ENCODE measurements at places on chromosomes 1 and 21.
A peak's percentile ranks its signal among the peaks of the same experiment; 100 is the strongest.

DNA sequence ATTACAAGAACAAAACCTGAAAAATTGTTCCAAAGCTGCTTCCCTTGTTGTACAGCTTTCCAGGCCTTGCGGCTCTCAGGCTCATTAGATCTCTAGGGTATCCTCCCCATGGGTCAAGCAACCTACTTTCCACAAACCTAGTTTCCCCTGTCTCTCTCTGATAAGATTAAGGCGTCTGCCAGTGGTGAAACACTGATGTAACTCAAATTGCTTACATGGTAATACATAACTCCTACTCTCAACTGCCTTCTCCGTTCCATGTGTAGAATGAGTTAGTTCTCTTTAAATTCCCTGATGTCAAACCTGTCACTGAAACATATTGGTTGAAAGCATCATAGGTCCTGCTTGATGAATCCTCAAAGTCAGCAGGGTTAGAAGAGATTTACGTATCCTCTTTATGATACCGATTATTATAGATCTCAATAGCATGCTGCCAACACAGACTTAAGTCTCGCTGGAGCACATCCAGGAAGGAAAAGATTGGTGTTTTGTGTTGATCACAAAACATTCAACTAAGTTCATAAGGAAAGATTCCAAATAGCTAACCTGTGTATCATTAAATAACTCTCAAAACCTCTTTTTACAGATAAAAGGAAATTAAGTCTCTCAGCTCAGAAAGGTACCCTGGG lies 10.6 kb downstream of the PPP1R15B start:
- DNase-seq, result no peak

- no peak for DNase-seq
These were observed 68.9 kb upstream of the PARP1 start for GRCh38 chr1:226476648-226477319.

DNA sequence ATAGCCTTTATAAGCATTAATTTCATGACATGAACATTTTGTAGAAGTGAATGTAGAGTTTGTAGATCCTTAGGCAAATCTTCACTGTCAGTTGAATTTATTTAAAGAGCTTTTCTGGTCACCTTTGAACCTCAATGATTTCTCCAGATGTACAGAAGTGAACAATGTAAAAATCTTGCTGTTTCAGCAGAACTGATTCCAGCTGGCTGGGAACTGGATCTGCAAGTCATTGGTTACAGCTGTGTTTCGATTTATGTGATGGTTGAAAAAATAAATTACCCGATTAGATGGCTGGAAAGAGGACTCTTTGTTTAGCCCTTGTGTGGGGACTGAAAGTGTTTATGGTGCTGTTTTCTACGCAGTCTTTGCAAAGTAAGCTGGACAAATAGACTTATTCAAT lies 849.8 kb downstream of the USP25 start:
- no peak for DNase-seq

DNA sequence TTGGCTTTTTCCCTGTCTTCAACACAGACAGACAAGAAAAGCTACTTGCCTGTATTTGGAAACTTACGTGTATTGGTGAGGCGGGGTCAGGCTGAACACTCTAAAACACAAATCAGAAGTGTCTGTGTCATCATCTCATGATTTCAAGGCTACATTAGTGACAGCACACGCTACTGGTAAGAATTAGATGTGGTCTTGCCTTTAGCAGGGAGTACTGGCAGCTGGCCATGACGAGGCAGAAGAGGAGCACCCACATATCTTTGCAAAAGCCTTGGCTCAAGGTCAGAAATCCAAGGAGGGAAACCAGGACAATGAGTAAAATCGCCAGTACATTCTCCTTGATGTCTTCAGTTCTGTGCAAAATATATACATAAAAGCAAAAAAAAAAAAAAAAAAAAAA lies 77.7 kb downstream of the PCNX2 start:
- no peak for DNase-seq

DNA sequence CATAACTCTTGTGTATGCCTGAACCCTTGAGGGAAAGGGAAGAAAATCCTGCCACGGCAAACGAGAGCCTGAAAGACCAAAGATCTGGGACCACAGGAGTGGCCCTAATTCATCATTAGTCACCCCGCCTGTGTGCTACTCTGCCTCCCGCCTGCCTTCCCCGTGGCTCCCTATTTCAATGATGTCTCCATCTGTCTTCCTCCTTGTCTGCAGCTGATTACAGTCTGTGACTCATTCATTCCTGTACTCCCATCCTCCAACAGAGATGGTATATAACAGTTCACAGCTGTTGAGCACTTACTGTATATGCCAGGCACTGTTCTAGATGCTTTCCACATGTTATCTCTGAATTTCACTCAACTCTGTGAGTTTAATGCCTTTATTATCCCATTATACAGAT lies 96.6 kb downstream of the SEC16B start:
- peak; percentile 42 for DNase-seq

DNA sequence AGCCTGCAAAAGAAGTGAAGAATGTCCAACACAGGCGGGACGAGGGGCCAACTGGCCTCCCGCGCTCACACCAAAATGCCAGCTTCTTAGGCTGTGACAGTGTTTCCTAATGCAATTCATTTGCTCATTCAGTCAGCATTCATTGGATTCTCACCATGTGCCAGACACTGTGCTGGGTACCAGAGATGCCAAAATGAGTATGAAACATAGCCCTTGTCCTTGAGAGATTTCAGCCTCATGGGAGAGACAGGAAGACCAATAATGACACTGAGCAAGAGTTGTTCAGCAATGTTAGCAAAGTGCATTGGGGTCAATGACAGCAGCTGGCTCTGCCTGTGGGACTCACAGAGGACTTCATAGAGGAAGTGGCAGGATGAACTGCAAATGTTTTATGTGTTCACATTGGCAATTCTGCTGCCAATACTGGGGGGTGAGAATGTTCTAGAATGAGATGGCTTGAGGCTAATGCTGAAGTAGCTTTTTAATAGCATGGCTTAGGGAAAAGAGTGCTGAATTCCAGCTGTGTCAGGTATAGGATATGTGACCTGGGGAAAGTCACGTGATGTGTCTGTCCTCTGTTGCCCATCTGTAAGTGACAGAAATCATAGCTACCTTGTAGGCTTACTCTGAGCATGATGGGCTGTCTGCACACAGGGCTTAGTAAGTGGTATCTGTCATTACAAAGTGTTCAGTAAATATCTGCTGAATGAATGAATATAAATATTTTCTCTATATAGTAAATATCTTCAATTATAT lies 58.3 kb upstream of the KIF26B start:
- DNase-seq, result no peak

GRCh38 chr1:78408810-78409209 lies 82.0 kb upstream of the PTGFR start:
- no peak for DNase-seq

- no peak for DNase-seq
These were observed 23.6 kb downstream of the LAMC2 start for GRCh38 chr1:183209533-183210158.

- no peak for DNase-seq
These were observed 84.2 kb downstream of the SPSB1 start for GRCh38 chr1:9376886-9377333.

DNA sequence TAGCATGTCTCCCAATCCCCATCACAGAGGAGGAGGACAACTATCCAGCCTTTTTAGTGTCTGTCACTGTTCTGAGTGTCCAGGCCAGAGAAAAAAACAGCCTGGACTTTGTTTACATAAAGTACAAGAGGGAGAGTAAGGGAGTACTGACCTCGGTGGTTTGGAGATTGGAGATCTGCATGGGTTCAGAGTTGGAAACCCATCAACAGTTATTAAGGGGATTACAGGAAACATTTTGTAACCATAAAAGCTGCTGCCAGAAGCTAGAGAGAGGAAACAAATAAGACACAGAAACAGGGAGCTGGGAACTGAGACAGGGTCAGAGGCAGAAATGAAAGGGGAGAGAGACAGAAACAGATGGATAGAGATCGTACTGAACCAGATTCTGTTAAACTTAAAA lies 131.5 kb upstream of the CTTNBP2NL start:
- no peak for DNase-seq

DNA sequence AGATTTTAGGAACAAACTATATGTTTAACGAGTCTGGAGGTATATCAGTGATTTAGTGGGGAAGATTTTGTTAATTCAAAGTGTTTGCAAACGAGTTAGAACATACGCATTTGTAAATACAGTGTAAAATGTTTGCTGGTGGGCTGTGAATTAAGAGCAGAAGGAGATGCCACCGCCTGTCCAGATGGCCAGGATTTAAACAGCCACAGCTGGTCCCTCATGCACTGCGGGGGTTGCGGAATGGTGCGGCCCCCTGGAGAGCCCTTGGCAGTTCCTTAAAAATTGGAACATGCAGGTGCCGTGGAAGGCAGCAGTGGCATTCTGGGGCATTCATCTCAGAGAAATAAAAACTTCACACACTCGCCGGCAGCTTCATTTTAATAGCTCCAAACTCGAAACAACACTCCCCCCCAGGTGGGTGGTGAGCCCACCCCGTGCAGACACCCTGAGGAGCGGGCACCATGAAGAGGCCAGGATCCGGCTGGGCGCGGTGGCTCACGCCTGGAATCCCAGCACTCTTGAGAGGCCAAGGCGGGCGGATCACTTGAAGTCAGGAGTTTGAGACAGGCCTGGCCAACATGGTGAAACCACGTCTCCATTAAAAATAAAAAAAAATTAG lies 3.5 kb upstream of the C1orf159 start:
- peak; percentile 63 for DNase-seq

- DNase-seq, result no peak
These were observed 8.8 kb downstream of the MDM4 start for GRCh38 chr1:204524986-204525385.

DNA sequence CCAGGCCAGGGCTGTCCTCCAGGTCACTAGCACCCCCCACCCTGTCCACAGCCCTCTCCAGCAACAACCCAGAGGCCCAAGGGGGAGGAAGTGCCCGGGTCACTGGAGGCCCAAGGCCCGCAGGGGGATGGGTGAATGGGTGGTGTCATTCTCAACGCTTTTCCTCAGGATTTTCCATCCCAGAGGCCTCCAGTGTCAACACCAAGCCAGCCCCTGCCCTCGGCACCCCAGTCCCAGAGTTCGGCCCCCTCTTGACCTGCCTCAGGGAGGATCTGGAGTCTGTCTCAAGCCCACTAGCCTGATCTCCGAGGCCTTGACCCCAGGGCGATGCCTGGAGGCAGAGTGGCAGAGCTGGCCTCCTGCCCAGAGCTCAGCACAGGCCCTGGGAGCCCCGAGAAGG lies 5.1 kb downstream of the TMEM82 start:
- no peak for DNase-seq

DNA sequence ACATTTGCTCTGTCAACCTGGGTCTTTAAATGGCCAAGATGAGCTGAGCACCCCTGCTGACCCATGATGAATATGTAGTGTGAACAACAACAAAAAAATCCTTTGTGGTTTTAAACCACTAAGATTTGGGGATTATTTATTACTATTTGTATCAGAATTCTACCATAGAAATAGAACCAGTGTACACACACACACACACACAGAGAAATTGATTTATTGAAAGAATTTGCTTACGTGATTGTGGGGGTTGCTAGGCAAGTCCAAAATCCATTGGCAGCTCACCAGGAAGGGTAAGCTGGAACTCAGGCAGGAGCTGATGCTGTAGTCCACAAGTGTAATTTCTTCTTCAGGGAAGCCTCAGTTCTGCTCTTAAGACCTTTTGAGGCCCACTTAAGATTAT lies 82.5 kb upstream of the MAP1LC3C start:
- DNase-seq, result no peak

DNA sequence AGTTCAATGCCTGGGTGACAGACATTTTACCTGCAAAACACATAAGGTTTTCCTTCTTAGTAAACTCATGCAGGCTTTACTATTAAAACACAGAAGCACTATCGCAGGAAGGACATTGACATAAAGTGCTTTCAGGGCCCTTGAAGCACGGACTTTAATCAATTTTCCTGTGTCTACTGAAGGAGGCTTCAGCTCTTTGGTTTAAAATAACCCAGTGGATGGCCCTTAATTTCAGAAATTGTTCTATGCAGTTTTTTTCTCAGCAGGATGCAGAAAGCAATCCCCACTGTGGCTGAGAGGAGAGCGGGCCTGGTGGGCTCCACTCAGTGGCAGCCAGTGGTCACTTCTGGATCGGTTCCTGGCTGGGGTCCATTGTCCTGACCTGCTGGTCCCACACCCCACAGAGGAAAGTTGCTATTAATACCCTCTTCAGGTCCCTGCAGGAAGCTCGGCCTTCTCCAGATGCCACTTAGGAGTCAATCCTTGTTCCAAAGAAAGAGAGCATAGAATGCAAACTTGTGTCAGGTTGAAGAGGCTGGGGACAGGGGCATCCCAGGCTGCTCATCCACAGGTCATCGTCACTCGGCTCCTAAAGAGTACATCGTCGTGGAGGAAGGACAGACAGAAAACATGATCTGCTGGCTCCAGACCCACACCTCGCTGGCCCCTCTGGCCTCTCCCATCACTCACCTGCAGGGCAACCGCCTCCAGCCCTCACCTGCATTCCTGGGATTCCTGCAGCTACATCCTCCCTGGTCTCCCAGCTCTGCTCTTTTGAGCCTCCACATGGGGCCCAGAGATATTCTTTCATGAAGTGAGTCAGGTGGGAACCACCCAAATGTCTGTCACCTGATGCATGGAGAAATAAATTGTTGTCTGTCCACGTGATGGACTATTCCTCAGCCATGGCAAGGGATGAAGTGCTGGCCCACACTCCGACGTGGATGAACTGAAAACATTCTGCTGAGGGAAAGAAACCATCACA lies 153.1 kb downstream of the PSMG1 start:
- no peak for DNase-seq
